Stimulated activated CD4-positive, alpha-beta T cell treated with anti-CD3 and anti-CD28 coated beads, Interleukin-15, amount 100 ng/mL, for 24 hours (primary cell): ENCODE measurements at places on chromosomes 1 and 21.

DNA sequence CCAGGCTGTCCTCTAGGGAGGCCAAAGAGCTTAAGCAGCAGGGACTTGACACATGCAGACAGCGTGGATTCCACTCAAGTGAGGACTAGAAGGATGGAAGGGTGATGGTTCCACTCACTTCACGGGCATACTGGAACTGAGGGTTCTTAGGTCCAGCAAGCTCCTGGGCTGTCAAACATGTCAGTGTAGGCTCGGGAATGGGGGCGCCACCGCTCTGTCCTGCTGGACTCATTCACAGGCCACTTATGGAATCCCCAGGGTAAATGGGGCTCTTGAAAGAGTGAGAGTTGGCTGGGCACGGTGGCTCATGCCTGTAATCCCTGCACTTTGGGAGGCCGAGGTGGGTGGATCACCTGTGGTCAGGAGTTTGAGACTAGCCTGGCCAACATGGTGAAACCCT lies 27.7 kb upstream of the CSF3R start:
- DNase-seq: no peak

GRCh38 chr1:92910081-92910480 lies 51.2 kb downstream of the DIPK1A start:
- DNase-seq: no peak

DNA sequence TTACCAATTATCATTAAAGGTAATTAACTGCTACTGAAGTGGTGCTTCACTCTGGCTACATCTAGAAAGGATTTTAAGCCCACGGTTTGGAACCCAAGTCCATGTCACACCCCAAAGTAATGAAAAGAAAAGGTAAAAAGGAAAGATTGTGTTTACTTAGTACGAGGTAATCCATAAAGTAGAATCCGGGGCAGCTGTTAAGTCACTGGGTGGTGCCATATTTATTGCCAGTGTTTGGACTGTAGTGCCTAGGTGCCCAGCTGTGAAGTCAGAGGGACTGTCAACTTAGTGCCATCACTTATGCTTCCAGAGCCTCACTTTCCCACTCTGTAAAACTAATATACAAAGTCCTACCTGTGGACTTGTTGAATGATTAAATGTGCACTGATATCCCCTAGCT lies 52.2 kb upstream of the GRHL3 start:
- DNase-seq: no peak

GRCh38 chr1:24862775-24863483 lies 67.1 kb downstream of the RUNX3 start:
- no peak for DNase-seq

GRCh38 chr1:18645747-18646090 lies 15.1 kb downstream of the PAX7 start:
- DNase-seq: no peak

- no peak for DNase-seq
These were observed 5.6 kb downstream of the ARHGAP29 start for GRCh38 chr1:94231746-94232145.

- no peak for DNase-seq
These were observed 44.0 kb upstream of the TARDBP start for GRCh38 chr1:10968411-10968826.

GRCh38 chr1:59500950-59501742 lies 204.3 kb downstream of the FGGY start:
- no peak for DNase-seq

GRCh38 chr21:31186916-31187315 lies 148.6 kb upstream of the KRTAP19-8 start:
- DNase-seq: no peak

DNA sequence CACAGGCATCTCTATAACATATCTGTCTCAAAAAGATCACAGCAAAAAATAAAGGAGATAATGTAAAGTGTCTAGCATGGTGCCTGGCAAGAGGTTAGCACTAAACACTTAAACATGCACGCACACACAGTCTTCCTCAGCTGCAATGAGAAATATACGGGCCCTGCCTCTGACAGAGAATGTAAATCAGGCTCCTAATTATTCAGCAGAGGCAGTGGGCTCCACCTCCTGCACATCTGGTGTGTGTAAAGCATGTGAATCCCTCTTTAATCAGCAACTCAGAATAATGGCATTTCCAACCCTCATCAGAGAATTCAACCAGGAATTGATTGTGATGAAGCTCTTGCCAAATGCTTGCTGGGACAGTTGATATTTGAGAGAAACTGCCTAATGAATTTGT lies 85.6 kb upstream of the KCNA3 start:
- no peak for DNase-seq

- no peak for DNase-seq
These were observed 1.2 kb downstream of the ADAM30 start for GRCh38 chr1:119895102-119895501.

DNA sequence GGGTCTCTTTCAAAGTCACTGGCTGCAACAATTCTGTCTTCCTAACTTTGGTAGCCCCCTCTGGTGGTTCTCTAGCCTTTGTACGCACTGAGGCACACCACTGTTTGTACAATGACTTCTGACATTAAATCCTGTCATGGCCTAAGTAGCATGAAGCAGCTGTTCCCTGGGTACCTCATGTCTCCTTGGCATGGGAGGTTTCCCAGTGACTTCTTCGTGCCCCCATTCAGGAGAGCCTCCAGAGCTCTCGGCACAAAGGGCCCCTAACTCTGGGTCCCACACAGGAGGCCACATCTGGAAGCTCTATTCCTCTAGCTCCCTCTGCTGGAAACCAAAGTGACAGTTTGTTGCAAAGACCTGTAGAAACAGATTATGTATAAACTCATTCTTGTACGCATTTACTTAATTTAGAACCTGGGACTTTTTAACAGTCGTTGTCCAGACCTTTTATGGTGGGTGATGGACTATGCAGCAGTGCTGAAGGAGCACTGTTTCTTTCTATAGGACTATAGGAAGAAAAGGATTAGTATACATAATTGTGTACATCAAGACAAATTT lies 13.4 kb downstream of the SWT1 start:
- DNase-seq: peak; percentile 41

GRCh38 chr21:42733037-42733627 lies 79.7 kb downstream of the PDE9A start:
- no peak for DNase-seq

DNA sequence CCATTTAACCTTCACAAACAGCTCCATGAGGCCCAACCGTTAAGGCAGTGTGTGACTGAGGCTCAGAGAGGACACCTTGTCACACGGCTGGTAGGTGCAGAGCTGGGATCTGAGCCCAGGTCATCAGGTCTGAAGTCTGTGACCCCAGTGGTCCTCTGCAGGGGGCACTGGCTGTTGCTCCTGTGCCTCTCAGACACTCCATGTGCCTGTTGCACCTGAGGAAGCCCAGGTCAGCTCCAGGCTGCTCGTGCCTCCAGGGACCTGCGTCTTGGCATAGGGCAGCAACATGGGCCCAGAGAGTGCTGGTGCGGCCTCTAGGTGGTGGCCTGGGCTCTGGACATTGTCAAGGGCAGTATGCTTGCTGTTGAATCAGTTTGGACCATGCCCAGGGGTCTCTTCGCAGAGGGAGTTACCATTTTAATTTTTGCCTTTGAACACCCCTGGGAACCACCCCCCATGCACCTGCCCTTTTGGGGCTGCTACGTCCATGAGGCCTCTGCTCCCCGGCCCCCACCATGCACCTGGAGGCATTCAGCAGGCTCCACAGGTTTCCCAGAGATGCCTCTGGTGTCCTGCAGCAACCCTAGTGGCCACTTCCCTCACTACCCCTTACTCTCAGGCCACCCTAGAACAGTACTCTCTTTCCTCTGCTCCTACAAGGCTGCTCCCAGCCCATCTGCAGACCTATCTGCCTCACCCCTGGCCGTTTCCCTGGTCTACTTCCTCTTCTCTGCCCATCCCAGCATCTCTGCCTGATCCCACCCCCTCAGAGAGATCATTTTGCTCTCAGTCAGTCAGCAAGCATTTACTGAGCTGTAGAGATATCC lies 25.2 kb upstream of the EPS8L3 start:
- DNase-seq: no peak

- no peak for DNase-seq
These were observed 81.1 kb downstream of the TENT5C start for GRCh38 chr1:117686907-117687306.

DNA sequence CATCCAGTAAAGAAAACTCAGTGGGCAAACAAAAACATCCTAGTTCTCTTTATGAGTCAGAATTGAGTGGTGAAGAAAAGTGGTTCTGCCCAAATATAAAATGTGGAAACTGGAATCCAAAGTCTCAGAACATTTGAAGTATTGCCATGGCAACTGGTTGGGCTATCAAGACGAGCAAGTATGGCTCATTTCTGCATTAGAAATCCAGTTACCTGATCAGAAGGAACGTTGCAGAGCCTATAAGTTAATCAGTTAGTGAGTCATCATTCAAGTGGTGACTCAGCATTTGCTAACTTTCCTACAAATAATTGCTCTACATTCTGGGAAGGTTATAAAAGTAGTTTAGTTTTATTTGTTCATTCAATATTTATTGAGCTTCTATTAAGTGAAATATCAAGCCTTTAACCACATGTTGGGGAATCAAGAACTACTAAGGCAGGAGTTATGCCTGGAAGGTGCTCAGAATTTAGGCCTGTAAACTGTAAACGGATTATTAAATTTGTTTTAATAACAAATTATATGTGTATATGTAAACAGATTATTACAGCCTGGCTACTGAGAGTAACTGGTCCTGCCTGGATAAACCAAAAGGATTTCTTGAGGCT lies 104.3 kb downstream of the PAPPA2 start:
- no peak for DNase-seq

DNA sequence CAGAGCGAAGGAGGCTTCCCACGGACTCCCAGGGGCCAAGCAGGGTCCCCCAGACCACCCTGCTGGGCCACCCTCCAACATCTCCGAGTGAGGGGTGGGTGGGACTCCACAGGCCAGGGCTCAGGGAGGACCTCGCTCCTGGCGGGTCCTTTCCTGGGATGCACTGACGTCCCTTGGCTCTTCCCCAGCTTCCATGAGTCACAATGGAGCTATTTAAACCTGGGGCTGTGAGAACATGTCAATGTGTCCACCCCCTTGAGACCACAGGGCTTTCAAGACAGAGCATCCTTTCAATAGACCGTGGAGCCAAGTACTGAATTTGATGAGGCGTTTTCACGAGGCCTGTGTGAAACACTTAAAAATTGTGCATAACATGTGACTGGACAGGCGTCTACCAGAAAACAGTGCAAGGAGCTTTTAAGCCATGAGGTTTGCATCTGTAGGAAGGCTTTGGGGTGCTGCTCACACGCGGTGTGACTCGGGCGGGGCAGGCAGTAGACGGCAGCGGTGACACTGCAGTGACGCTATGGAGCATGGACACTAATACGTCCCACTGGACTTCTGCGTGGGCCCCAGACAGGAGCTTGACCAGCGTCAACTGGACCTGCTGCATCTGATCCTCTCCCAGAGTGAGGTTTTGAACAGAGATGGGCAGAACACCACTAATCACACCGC lies 24.1 kb upstream of the NPHP4 start:
- DNase-seq: no peak

- DNase-seq: no peak
These were observed 55.3 kb downstream of the DOP1B start for GRCh38 chr21:36211660-36212512.

DNA sequence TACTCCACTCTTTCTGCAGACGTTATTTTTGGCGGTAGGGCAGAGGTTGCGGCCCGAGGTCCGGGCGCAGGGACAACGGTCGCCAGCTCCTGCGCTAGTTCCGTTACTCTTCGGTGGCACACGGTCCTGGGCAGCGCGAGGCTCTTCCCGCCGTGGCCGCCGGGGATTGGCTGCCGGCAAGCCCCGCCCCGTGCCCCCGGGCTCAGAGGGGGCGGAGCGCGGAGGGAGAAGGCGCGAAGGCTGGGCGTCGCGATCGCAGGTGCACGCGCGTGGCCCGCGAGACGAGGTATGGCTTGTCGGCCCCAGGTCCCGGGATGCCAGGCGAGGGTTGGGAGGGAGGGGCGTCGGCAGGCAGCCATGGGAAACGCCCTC lies 518 bp upstream of the SHE start:
- peak; percentile 13 for DNase-seq

- DNase-seq: no peak
These were observed 129.3 kb downstream of the PRDM2 start for GRCh38 chr1:13829152-13829769.

GRCh38 chr1:84771895-84772294 lies 81.6 kb upstream of the SSX2IP start:
- DNase-seq: no peak

DNA sequence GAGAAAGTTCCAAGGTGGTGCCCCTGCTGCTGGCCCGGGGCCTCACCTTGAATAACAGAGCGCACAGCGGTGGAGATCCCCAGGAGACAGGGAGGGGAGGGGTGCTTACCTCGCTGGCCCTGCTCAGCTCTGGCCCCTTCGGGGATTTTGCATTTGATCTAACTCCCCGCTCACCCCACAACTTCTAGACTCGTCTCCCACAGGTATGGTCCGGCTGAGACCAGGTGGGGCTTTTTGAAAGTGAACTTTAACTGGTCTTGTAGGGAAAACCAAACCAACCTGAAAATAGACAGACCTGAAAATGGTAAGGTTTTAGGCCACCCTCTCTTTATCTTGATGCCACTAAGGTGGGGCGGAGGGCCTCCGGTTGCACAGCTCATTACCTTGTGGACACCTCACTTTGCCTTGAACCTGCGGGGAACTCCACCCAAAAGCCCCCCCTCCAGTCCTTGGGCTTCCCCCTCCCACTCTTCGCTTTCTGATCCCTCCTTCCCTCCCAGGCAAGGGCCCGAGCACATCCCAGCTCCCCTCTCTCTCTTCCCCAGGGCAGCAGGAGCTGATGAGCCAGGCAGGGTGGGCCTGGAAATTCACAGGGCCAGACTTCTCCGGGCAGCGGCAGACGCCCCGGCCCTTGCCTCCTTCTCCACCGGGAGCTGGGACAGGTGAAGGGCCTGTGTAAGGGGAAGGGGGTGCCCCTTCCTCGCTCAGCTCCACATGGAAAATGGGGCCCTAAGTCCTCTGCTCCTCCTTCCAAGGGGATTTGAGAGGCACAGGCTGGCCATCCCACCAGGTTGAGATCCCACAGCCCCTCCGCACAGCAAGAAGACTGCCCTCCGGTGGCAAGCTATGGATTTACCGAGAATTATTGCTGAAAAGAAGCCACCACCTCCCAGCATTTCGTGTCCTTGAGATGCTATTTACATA lies 16.1 kb downstream of the TNFRSF8 start:
- peak; percentile 73 for DNase-seq

DNA sequence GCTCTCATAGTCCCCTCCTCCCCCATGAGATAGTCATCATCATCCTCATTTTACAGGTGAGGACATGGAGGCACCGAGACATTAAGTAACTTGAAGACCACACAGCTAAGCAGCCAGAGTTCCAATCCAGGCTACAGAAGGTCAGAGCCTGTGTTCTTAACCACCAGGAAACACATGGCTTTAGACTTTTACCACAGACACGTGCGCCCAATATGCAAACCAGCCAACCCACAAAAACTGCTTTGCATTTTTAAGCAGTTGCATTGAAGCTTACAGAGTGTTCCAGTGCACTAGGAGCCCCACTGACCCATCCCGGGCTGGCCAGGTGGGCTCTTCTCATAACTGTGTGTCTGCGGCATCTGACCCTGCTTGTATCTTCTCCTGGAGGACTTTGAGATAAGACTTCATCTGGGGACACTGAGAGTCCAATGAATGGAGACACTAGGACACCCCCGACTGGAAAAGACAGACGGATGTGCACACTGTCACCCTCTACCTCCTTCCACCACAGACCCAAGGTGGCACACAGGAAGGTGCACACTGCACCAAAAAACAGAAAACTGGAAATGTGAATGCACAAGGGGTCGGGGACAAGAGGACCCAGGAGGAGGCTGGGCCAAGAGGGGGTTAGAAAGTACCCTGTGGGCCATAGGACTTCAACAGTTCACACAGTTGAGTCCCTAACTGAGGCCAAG lies 56.4 kb downstream of the ETS2 start:
- DNase-seq: no peak
